Hair follicular keratinocyte (primary cell): ENCODE measurements at places on chromosomes 4 and X. TPM values are rescaled to one million over a fixed set of nuclear protein-coding genes. Genes with fewer than 3 reads are reported as not detected.

The SPIN3 gene
- total RNA-seq = 1.9 and 3.2 TPM in 2 replicates

The GSX2 gene
- total RNA-seq = not detected in 2 replicates

The DCAF4L1 gene
- total RNA-seq = not detected in 2 replicates

The ADRA2C gene
- total RNA-seq = 0.70 TPM in 1 of 2 replicates, not detected in the other

The DMP1 gene
- not detected in 2 replicates for total RNA-seq

The MFAP3L gene
- 2.0 and 3.1 TPM in 2 replicates for total RNA-seq

The TENM3 gene
- 9.8 and 16.1 TPM in 2 replicates for total RNA-seq

The FMR1NB gene
- total RNA-seq = not detected in 2 replicates

The ZAR1 gene
- total RNA-seq = not detected in 2 replicates

The KLB gene
- 0.08 TPM in 1 of 2 replicates, not detected in the other for total RNA-seq

The IRS4 gene
- not detected in 2 replicates for total RNA-seq

The TMPRSS11B gene
- total RNA-seq = not detected in 2 replicates

The GASK1B gene
- 2.6 and 4.2 TPM in 2 replicates for total RNA-seq

The GPR34 gene
- total RNA-seq = not detected in 2 replicates

The ODAPH gene
- total RNA-seq = not detected in 2 replicates

The PDGFC gene
- 26.4 and 31.8 TPM in 2 replicates for total RNA-seq

The MAGED2 gene
- 111 and 168 TPM in 2 replicates for total RNA-seq

The BMPR1B gene
- 0.65 and 0.70 TPM in 2 replicates for total RNA-seq

The GJB1 gene
- not detected in 2 replicates for total RNA-seq

The HSFX4 gene
- not detected in 2 replicates for total RNA-seq
